Hippocampal formation (tissue), 2 donors: ENCODE measurements at places on chromosomes 16 and 17.

GRCh38 chr16:55225972-55226542 lies 97.9 kb upstream of the IRX6 start:
- DNase-seq = no peak

- DNase-seq = no peak
These were observed 54.2 kb downstream of the SREBF1 start for GRCh38 chr17:17782523-17783115.

GRCh38 chr16:16149710-16150116 lies 73.6 kb downstream of the ABCC6 start:
- no peak for DNase-seq

DNA sequence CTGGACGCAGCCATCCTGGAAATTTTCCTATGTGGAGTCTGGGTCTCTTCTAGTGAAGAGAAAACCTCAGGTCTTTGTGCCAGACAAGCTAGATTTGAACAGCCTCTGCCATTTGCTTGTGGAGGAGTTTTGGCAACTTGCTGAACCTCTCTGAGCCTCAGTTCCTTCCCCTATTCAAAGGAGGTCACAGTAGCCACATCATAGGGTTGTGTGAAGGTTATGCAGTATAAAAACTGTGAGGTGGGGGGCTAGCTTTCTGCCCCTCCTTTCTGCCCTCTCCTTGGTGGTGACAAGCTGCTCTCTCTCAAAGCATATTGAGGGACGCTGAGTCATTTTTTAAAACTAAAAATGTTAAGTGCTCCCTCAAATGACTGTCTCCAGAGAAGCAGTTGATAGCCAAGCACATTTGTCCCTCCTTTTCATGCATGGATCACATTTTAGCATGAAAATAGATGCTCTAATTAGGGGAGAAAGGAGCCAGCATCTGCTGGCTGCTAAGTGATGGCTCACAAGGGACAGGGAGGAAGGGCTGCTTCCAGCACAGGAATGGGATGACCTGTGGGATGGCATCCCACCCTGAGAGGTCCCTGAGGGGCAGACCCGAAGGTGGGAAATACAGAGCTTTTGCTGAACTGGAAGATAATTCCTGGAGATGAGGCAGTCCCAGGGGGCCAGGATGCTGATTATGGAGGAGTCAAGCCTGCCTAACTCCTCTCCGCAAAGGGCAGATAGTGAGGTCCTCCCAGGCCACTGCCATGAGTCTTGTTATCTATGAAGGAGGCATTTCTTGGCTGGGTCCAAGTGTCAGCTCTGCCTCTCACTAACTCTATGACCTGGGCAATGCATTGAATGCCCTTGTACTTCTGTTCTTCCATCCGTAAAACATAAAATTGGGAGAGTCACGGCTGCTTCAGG lies 218.8 kb downstream of the RAB11FIP4 start:
- DNase-seq = no peak

- DNase-seq = no peak
These were observed 110.8 kb downstream of the IRX3 start for GRCh38 chr16:54175552-54176375.

GRCh38 chr17:40530531-40530994 lies 29.1 kb upstream of the TNS4 start:
- no peak for DNase-seq
